HepG2 (cell line): ENCODE measurements at places on chromosomes 13 and 19. TPM values are rescaled to one million over a fixed set of nuclear protein-coding genes. Genes with fewer than 3 reads are reported as not detected.

CAPN12 gene
- 0.62 and 1.6 TPM in 2 replicates for total RNA-seq

IFNL3 gene
- total RNA-seq = not detected in 2 replicates

GRCh38 chr13:30388406-30389283 lies 33.6 kb upstream of the UBE2L5 start:
- H3K36me3 ChIP-seq = no peaks in the 10 kb centered on the region
- H3K4me3 ChIP-seq = peak overlapping the region; percentile 59
- no peak for DNase-seq
- peaks cover 34% of the 10 kb centered on the region for H3K4me1 ChIP-seq
- peak overlapping the region; percentile 33 for H3K27ac ChIP-seq

ERICH4 gene
- total RNA-seq = 0.64 and 1.0 TPM in 2 replicates

GRCh38 chr19:35719402-35720162 lies 1.8 kb downstream of the KMT2B start:
- H3K4me1 ChIP-seq = peaks cover 28% of the 10 kb centered on the region
- H3K4me3 ChIP-seq = peak overlapping the region; percentile 93
- peak; percentile 89 for DNase-seq
- H3K36me3 ChIP-seq = peaks cover 20% of the 10 kb centered on the region
- H3K27ac ChIP-seq = peak overlapping the region; percentile 67

KLK12 gene
- not detected in 2 replicates for total RNA-seq

- no peaks in the 10 kb centered on the region for H3K4me1 ChIP-seq
- no peak for DNase-seq
- no peak overlapping the region for H3K4me3 ChIP-seq
- no peak overlapping the region for H3K27ac ChIP-seq
Observed at GRCh38 chr13:54424344-54424743, 1395.7 kb downstream of the OLFM4 start.

GRCh38 chr19:658916-659839 lies 3.8 kb downstream of the RNF126 start:
- no peak overlapping the region for H3K4me3 ChIP-seq
- no peaks in the 10 kb centered on the region; the same call in 2 of the 3 replicates for H3K27me3 ChIP-seq
- DNase-seq = no peak
- no peak overlapping the region for H3K27ac ChIP-seq

DNA sequence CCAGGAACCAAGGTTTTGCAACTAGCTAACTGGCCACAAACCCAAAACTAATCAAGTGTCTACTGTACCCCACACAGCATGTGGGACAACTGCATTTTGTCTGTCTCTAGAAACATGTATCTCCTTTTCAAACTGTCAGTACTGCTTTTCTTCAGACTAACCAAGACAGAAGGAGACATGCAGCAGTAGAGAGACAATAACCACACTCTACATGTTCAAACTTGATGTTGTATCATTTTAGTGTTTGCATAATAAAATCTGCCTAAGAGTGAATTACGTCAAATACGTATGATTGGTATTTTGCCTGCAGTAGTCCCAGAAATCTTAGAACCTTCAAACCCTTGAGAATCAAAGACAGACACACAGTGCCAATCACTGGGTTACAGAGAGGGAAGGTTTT lies 22.0 kb upstream of the FREM2 start:
- no peaks in the 10 kb centered on the region for H3K27me3 ChIP-seq
- H3K4me1 ChIP-seq = no peaks in the 10 kb centered on the region

DNA sequence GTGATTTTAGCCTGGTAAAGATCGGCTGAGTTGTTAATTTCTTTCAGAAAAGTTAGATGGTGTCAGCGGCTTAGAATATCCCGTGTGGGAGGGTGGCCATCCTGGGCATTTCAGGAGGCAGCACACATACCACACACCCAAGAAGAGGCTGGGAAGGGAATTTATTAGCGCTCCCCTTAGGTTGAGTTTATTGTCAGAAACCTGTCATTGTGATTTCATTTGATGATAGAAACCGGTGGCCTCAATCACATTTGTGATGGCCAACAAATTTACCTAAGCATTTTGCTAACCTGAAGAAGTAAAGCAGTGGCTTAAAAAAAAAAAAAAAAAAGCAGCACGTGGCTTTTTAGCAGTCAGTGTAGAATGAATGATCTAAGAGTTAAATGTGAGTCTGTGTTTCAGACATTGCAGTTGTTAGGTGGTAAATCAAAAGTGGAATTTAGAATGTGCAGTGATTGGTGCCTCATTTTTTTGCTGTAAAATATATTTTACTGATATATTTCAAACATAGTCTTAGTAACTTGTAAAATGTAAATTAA lies 2.7 kb downstream of the SIPA1L3 start:
- H3K27ac ChIP-seq = no peak overlapping the region
- H3K4me3 ChIP-seq = no peak overlapping the region
- H3K36me3 ChIP-seq = no peaks in the 10 kb centered on the region
- no peaks in the 10 kb centered on the region for H3K27me3 ChIP-seq

NECTIN2 gene
- total RNA-seq = 32.7 and 75.4 TPM in 2 replicates

DNA sequence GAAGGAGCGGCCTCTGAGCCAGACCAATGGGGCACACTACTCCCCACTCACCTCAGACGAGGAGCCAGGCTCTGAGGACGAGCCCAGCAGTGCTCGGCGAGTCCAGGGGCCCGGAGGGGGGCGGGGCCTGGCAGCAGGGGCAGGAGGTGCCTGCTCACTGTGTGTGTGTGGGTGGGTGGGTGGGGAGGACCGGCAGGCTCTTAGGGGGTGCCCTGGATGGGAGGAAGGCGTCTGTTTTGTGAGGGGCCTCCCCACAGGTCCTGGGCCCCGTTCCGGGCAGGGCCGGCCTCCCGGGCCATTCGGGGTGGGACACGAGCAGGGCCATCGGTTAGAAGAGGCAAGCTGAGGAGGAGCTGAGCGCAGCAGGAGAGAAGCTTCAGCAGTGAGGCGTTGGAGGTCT lies 12.7 kb downstream of the PLEKHJ1 start:
- no peak overlapping the region for H3K4me3 ChIP-seq
- H3K27ac ChIP-seq = no peak overlapping the region
- DNase-seq = no peak
- H3K4me1 ChIP-seq = no peaks in the 10 kb centered on the region
- peaks cover 24% of the 10 kb centered on the region for H3K36me3 ChIP-seq

DNA sequence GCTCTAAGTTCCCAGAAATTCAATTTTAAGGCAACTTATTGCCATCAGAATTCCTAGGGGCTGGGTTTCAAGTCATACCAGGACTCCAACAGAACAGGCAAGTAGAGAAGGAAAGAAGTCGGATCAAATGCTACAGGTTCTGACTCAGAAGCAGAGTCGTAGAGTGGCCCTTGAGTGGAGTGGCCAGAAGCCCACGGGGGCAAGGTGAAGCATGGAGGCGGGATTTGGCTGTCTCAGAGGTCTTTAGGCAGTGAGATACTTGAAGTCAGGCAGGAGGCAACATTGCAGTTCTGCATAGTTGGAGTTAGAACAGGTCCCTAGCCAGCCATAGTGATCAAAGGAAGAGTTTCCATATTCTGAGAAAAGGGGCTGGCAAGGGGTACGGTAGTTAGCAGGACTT lies 111.6 kb downstream of the NHLRC3 start:
- H3K4me1 ChIP-seq = no peaks in the 10 kb centered on the region
- DNase-seq = no peak
- no peaks in the 10 kb centered on the region for H3K27me3 ChIP-seq
- no peak overlapping the region for H3K27ac ChIP-seq
- H3K4me3 ChIP-seq = no peak overlapping the region

DNA sequence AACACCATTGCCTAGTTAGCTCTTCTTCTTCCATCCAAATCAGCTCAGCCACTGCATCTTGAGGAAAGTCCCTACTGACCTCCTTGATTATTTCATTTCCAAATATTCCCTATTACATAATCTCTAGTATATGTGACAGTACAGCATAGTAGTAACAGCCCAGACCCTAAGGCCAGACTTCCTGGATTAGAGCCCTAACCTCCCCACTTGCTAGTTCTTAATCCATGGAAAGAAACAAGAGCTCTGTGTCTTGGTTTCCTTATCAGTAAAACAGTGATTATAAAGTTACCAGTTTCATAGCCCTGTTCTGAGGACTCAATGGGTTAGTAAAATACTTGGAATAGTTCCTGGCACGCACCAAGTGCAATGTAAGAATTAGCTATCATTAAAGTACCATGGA lies 153.0 kb downstream of the RAP2A start:
- no peak overlapping the region for H3K4me3 ChIP-seq
- H3K4me1 ChIP-seq = peaks cover 30% of the 10 kb centered on the region
- no peak for DNase-seq

DNA sequence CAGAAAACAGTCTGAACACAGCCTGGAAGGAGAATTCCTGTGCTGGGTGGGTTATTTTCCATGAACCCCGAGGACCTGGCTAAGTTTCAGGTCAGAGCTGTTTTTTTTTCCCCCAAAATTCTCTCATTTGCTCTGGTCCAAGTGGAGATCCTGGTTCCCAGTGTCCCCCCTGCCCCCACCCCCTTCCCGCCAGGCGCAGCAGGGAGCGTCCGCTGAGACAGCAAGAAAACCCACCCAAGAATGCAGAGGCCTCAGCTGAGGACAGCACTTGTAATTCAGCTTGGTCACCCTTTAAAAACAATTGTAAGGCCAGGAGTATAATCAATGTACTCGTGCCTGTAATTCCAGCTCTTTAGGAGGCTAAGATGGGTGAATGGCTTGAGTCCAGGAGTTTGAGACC lies 11.4 kb upstream of the TSPAN16 start:
- H3K4me3 ChIP-seq = no peak overlapping the region
- peaks cover 16% of the 10 kb centered on the region for H3K4me1 ChIP-seq
- no peaks in the 10 kb centered on the region for H3K27me3 ChIP-seq

DNA sequence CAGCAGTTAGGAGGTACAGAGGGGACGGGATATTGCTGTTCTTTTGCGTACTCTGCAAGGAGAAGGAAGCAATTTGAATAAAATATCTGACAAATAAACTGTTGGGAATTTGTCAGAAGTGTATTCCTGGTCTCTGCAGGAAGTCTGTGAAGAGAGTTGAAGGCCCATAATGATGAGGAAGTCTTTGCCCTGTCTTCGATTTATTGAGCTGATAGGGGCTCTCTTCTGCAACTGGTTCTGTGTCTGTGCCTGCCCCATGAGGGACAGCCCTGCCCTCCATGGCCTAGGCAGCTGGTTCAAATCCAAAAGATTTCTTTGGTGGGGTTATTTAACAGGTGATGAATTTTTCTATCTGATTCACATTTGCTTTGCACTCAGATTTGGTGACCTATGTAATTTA lies 339.7 kb upstream of the EDNRB start:
- no peak for DNase-seq
- no peaks in the 10 kb centered on the region for H3K36me3 ChIP-seq
- H3K27ac ChIP-seq = no peak overlapping the region
- H3K4me1 ChIP-seq = no peaks in the 10 kb centered on the region
- H3K4me3 ChIP-seq = no peak overlapping the region

- 0 out of 2 replicates have a peak, but pooled peaks cover 1% of the 10 kb centered on the region for H3K36me3 ChIP-seq
- H3K27ac ChIP-seq = no peak overlapping the region
- DNase-seq = no peak
- H3K4me3 ChIP-seq = no peak overlapping the region
- H3K27me3 ChIP-seq = no peaks in the 10 kb centered on the region
- H3K4me1 ChIP-seq = peaks cover 89% of the 10 kb centered on the region
Observed at GRCh38 chr13:24215732-24216131, 55.2 kb downstream of the SPATA13 start.

POU2F2 gene
- 0.03 and 0.09 TPM in 2 replicates for total RNA-seq

IGFL4 gene
- total RNA-seq = 0.20 and 1.4 TPM in 2 replicates

CD33 gene
- total RNA-seq = 0.29 TPM in 1 of 2 replicates, not detected in the other

KIR2DL4 gene
- not detected in 2 replicates for total RNA-seq

DNA sequence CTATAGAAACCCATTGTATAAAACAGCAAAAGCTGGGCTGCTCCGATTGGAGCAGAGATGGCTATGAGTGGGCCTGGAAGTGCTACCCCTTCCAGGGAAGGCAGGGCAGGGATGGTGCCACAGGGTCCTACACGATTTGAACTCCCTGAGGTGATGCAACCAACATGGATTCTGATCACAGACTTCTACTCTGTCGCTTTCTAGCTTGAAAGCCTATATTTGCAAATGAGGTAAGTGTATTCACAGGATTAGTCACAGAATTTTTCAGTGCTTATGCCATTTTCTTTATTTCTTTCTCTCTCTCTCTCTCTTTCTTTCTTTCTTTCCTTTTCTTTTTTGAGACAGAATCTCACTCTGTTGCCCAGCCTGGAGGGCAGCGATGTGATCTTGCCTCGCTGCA lies 179.0 kb downstream of the SPRY2 start:
- H3K27me3 ChIP-seq = no peaks in the 10 kb centered on the region
- H3K36me3 ChIP-seq = no peaks in the 10 kb centered on the region
- no peak overlapping the region for H3K4me3 ChIP-seq
- no peak overlapping the region for H3K27ac ChIP-seq
- no peaks in the 10 kb centered on the region for H3K4me1 ChIP-seq

- H3K4me3 ChIP-seq = no peak overlapping the region
- no peak overlapping the region for H3K27ac ChIP-seq
- no peaks in the 10 kb centered on the region for H3K27me3 ChIP-seq
- no peaks in the 10 kb centered on the region for H3K4me1 ChIP-seq
- H3K36me3 ChIP-seq = no peaks in the 10 kb centered on the region
Observed at GRCh38 chr13:86633346-86633745, 834.1 kb upstream of the SLITRK6 start.

DNA sequence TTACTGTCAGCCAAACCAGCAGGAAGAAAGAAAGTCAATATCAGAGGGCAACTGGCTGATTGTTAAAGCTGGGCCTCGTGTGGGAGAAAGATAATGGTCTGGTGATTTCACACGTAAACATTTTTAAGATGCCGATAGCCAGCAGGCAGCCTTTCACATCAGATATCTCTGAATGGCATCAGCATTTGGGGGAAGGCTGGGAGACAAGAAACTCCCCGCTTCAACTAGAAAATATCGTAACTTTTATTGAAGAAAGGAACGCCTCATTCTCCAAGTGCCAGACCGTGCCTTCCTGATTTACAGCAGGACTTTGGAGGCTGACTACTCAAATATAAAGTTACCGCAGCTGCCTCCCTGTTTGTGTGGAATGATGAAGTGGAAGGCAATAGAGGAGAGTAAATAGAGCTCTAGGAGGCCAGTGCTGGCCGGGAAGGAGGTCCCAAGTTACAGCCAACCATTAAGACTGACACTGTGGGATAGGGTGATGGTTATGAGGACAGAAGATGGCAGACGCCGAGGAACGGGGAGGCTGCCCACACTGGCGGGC lies 284.3 kb upstream of the MAB21L1 start:
- no peak overlapping the region for H3K27ac ChIP-seq
- DNase-seq = no peak
- no peaks in the 10 kb centered on the region for H3K4me1 ChIP-seq
- H3K4me3 ChIP-seq = no peak overlapping the region

ZNF285 gene
- total RNA-seq = 1.7 and 3.2 TPM in 2 replicates

NPHS1 gene
- not detected in 2 replicates for total RNA-seq

GRCh38 chr13:46569456-46569855 lies 16.5 kb downstream of the LRCH1 start:
- no peaks in the 10 kb centered on the region for H3K36me3 ChIP-seq
- no peak overlapping the region for H3K27ac ChIP-seq
- no peaks in the 10 kb centered on the region for H3K27me3 ChIP-seq
- no peak overlapping the region for H3K4me3 ChIP-seq

- no peaks in the 10 kb centered on the region for H3K27me3 ChIP-seq
- no peak for DNase-seq
- H3K27ac ChIP-seq = no peak overlapping the region
- no peak overlapping the region for H3K4me3 ChIP-seq
- peaks cover 55% of the 10 kb centered on the region for H3K4me1 ChIP-seq
- no peaks in the 10 kb centered on the region for H3K36me3 ChIP-seq
Observed at GRCh38 chr19:35816262-35816661, 3.6 kb upstream of the PRODH2 start.

- no peak overlapping the region for H3K27ac ChIP-seq
- H3K27me3 ChIP-seq = no peaks in the 10 kb centered on the region
- H3K36me3 ChIP-seq = peaks cover 5% of the 10 kb centered on the region
- H3K4me3 ChIP-seq = no peak overlapping the region
- no peak for DNase-seq
Observed at GRCh38 chr13:110518226-110518525, 43.3 kb downstream of the RAB20 start.

- peak overlapping the region; percentile 86 for H3K27ac ChIP-seq
- peak overlapping the region; percentile 85 for H3K4me3 ChIP-seq
- H3K4me1 ChIP-seq = peaks cover 23% of the 10 kb centered on the region
Observed at GRCh38 chr19:12139269-12139668, 881 bp downstream of the ZNF20 start.
